ENCODE measurements at places on chromosomes 3 and 15.

- DNase-seq, result no peak
These were observed 36.7 kb upstream of the MFGE8 start for GRCh38 chr15:88949734-88950400.

- DNase-seq, result no peak
These were observed 42.4 kb downstream of the RASA2 start for GRCh38 chr3:141529256-141529655.

DNA sequence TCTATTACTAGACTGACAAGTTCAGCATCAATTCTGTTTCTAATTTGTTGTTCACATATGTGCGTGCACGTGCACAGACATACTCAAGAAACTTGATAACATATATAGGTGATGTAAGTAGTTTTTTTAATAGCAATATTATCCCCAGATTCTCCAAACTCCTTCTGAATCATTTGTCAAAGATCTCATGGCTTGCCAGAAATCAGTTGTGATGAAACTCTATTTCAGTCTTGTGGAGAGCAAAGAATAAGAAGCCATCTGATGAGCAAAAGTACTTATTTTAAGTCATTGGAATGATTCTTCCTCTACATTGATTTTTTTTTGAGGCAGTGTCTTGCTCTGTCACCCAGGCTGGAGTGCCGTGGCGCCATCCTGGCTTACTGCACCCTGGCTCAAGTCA lies 167.0 kb upstream of the TBL1XR1 start:
- DNase-seq, result no peak

DNA sequence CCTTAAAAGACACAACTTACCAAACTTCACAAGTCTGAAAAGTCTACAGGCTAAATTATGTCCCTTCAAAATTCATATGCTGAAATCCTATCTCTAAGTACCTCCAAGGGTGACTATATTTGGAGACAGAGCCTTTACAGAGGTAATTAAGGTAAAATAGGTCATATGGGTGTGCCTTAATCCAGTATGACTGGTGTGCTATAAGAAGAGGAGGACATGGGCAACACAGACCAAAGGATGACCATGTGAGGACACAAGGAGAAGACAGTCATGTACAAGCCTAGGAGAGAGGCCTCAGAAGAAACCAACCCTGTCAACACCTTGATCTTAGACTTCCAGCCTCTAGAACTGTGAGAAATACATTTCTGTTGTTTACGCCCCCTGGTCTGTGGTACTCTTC lies 32.2 kb downstream of the TXNRD3 start:
- DNase-seq, result no peak

GRCh38 chr3:185623939-185624665 lies 38.0 kb downstream of the SENP2 start:
- no peak for DNase-seq

GRCh38 chr15:90594301-90594738 lies 64.6 kb downstream of the CRTC3 start:
- DNase-seq, result peak; percentile 92

GRCh38 chr3:140595295-140595694 lies 82.6 kb upstream of the TRIM42 start:
- no peak for DNase-seq

DNA sequence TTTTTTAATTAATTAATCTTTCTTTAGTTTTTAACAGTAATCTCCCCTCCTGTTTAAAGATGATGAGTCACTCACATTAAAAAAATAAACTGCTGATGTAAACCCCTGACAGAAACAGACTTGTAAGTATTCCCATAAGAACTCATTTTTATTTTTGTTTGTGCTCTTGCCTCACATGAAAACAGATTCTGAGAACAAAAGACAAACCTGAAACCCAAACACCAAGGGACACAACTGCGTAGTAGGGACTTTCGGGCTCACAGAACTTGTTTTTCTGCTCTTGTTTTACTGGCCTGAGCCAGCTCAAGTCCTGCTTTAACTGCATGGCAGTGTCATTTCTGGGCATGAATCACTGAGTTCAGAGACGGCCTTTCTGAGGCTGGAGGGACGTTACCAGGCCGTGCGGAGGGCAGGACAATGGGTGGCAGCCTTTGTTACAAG lies 600.8 kb downstream of the FOXP1 start:
- peak; percentile 31 for DNase-seq

DNA sequence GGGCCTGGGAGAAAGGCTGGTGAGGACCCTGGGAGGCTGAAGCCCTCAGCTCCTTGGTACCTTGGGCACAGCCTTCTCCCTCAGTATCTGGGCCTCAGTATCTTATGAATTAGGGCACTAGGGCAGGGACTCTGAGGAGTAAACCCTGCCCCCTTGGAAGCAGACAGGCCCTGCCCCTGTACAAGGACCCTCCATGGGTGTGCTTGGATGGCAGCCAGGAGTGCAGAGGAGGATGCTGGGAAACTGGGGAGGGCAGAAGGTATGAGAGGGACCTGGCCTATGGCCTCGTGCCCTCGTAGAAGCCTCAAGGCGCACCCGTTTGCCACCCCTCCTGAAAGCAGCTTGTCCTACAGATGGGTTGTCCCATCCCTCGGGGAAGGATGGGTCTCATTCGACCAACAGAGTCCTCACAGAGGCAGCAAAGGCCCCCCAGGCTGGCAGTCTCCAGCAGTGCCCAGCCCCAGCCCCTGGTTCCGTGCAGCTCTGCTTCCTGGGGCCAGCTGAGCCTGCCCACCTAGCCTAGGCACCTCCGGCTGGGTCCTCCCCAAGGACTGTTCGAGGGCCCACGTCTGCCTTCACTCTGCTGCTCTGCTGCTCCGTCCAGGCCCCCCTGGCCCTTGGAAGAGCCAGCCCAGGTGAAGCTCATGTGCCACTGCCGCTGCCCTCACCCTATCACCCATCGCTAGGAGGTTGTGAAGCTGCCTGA lies 15.3 kb upstream of the SEMA3F start:
- no peak for DNase-seq

DNA sequence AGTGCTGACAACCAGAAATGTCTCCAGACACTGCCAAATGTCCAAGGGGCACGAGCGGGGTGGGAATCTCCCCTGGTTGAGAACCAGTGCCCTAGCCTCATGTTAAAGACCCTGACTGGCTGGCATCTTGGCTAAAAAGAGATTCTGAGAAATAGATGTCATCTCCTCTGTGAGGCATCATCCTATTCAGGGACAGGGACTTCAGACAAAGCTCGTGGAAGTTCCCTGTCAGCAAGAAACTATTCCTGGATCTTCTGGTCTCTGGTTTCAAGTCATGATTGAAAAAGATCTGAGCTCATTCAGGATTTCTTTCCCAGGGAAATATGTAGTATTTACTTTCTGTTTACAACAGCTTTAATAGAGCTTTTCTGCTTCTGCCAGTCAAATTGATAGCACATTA lies 10.8 kb downstream of the WDR5B start:
- DNase-seq, result no peak

GRCh38 chr15:29451201-29451781 lies 181.7 kb upstream of the NSMCE3 start:
- DNase-seq, result no peak

DNA sequence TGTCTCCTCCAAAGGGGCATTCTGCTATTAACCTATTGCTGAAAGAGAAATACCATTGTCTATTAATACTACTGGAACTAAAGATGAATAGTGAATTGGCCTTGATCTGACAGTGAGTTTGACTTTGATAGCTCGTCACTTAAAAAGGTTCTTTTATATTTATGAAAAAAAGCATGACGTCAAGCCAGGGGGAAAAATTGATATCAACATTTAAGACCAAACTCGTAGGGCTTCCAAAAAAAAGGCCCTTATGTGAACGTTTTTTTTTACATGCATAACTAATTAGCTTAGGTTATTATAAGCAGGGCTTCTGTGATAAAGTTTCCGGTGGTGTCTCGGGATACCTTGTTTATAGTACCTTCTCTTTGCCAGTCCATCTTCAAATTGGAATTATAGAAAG lies 63.3 kb upstream of the SAMMSON start:
- no peak for DNase-seq

DNA sequence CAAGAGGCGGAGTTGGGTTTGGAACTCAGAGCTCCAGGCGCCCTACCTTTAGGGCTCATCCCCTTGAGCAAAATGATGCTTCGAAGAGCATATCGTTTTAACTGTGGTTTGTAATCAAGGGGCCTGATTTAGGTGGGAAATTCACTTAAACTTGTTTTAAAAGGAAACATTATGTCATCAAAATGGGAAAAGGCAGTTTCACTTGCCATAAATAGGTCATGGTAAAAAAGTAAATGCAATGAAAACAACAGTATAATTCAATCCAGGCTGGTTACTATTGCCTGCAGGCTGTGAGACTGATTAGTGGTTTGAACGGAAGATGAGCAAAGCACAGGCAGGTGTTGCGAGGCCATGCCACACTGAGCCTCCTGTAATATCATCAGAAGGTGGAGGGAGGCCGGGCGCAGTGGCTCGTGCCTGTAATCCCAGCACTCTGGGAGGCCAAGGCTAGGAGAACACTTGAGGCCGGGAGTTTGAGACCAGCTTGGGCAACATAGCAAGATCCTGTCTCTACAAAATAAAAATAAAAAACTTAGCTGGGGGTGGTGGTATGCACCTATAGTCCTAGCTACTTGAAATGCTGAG lies 2.1 kb downstream of the HDAC11 start:
- no peak for DNase-seq

DNA sequence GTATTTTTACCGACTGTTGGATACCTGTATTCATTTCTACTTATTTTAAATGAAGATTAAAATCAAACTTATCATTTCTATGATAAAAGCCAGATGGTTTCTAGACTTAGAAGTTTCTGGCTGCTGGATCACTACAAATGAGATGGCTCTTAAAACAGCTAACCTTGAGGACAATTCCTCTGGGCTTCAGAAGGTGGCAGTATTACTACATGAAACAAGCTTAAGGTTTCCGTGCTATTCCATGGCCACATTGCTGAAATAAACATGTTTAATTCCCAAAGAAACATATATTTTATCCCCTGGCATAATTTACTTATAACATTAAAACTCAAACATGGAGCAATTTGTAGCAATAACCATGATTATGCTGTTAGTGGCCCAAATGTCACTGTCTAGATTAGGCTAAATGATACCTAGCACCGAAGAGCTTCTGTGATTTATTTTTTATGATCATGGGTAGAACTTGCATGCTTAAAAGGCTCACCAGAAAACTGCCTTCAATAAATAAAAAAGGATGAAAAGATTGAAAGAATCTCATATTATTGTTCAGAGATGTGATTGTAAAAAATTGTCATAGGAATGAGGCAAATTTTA lies 204.0 kb upstream of the NANOGP8 start:
- DNase-seq, result peak; percentile 20

DNA sequence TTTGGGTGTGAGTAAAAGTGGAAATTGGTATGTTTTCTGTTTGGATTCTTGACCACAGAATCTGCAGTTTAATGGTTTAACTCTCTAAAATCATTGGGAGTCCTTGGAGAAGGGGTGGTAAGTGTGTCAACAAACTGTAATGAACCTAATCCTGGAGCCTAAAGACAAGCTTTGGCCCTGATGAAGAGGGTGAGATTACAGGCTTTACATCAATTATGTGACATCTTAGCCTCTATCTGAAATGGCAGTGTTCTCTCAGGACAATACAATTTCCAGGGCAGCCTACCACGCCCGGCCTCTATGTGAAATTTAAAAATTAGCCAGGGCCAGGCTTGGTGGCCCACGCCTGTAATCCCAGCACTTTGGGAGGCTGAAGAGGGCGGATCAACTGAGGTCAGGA lies 4.3 kb upstream of the PKM start:
- DNase-seq, result no peak

DNA sequence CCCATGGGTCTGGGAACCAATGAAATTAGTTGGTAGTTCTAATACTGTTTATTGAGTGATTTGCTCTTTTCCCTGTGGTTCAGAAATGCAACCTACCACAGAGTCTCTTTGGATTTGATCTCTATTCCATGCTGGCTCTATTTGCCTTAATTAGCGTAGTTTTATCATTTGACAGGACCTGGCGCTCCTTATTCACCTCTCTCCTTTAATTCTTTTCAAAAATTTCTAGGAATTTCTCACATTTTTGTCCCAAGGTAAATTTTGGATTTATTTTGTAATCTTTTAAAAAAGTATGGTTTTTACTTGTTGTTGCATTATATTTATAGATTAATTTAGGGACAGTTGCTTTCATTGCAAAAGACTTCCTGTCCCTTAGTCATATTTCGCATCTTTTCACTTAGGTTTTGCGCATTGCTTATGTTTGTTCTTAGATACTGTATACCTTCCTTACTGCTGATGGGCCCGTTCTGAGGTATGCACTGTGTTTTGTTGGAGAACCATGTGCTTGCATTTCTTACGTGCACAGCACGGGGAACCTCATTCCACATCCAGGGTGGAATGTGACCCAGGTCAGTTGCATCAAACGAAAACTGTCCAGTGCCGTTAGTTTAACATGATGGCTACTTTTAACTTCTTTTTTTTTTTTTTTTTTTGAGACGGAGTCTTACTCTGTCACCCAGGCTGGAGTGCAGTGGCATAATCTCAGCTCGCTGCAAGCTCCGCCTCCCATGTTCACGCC lies 27.0 kb downstream of the SENP5 start:
- no peak for DNase-seq

DNA sequence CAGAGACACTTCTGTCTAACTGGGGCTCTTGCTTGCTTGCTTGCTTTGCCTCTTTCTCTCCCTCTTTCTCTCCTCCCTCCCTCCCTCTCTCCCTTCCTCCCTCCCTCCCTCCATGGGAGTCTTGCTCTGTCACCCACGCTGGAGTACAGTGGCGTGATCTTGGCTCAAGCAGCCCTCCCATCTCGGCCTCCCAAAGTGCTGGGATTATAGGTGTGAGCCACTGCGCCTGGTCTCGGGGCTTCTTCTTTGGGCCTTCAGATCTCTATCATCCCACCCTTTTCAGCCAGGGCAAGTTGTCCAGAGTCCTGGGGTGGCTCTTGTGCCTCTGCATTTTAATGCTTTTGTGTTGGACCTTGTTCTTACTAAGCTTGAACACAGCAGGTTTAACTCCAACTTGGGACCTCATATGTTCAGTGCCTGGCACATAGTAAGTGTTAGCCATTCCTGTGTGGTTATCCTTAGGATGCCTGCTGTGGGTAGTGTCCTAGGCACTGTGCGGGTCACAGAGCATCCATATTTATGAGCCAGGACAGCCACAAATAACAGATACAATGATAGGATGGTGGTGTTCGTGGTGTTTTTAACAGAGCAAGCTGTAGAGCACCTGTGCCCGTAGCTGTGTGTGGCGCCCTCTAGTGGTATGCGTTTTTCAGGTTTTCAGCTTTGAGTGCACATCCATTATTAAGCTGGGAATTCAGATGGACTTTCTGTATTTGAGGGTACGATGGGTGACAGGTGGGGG lies 75.1 kb downstream of the CCK start:
- DNase-seq, result peak; percentile 69
